LoVo (cell line): ENCODE measurements at places on chromosomes 2 and 18.
A peak's percentile ranks its signal among the peaks of the same experiment; 100 is the strongest.

DNA sequence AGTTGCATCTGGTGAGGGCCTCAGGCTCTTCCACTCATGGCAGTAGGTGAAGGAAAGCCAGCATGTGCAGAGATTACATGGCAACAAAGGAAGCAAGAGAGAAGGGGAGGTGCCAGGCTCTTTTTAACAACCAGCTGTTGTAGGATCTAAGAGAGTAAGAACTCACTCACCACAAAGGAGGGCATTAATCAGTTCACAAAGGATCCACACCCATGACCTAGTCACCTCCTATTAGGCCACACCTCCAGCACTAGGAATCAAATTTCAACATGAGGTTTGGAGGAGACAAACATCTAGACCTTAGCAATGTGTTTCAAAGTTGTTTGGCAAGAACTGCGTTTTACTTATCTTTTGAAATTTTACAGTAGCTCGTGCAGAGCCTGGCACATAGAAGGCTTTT is 20.5 kb upstream of the REG3A start:
- DNase-seq, result no peak

GRCh38 chr2:148529745-148530144 is 114.8 kb upstream of the EPC2 start:
- no peak for DNase-seq

DNA sequence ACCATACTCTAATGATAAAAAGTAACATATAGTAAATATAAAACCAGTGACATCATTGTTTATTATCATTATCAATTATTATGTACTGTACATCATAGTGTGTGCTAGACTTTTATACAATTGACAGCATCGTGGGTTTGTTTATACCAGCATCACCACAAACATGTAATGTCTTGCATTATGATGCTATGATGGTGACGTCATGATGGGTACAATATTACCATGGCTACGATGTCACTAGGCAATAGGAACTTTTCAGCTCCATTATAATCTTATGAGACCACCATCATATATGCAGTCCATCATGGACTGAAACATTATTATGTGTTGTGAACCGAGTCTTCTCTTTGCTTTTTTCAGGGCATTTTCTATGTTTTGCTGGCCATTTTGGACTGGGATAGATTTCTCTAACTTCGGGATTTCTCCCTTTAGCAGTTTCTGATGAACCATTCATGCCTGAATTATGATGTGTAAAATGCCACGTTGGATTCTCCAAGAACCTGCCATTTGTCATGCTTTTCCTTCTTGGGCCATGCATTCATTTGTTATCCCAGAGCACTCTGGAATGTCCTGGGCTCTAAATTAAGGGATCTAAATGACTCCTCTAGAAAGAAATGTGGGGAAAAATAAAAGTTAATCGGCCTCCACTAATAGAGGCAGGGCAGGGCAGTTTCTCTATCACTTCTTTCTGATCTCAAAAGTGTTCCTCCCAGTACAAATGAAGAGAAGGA is 325.6 kb upstream of the TNP1 start:
- DNase-seq, result no peak

DNA sequence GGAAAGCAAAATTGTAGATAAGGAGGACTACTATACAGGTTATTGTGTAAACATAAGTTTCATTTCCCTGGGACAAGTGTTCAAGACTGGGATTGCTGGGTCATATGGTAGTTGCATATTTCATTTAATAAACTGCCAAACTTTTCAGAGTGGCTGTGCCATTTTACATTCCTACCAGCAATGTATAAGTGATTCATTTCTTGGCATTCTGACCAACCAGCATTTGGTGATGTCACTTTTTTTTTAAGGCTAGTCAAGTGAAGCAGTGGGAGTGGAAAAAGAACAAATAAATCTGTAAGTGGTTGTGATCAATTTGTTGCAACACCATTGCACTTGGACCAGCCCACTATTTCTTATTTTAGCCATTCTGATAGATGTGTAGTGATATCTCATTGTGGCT is 5.2 kb upstream of the CHCHD5 start:
- DNase-seq, result peak; percentile 9

GRCh38 chr2:147025646-147026585 is 818.9 kb upstream of the ACVR2A start:
- no peak for DNase-seq

GRCh38 chr2:104388296-104388695 is 465.6 kb upstream of the POU3F3 start:
- no peak for DNase-seq

DNA sequence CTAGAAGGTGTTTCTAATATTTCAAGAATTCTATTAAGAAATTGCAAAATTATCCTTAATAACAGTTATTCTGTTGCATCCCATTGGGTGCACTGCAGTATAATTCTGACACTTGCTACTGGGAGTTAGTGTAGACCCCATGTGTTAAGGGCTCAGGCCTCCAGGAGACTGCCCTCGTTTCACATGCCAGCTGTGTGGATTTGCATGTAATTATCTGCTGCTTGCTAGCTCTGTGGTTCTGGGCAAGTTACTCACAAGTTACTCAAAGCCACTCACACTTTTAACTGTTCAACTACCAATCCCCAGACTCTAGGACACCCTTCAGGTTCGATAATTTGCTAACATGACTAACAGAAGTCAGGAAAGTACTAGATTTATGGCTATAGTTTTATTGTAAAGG is 38.6 kb downstream of the ST6GAL2 start:
- DNase-seq, result no peak

DNA sequence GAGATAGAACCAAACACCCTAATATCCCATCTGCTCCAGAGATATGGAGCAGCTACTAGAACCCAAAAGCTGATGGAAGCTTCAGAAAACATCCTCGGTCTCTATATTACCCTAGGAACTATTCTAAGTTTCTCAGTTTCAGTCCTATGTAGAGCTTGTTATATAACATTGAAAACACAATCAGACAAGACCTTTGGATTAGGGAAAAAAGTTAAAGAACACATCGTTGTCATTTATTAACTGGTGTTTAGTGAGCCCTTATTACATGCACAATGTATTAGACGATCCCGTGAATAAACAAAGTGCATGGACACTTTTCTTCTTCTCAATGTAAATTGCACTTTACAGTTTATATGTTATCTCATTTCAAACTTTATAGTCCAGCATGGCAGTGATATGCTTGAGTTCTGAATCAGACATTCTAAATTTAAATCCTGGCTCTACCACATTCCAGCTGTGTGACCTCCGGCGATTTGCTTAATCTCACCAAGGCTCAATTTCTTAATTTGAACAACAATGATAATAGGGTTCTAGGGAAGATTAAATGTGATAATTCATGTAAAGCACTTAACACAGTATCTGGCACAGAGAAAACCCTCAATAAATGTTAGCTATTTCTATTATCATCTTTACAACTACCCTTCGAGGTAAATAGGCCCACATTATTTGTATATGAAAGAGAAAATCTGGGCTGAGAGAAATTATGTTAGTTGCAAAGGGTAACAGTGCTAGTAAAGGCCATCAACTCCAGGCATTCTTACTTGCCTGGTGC is 83.6 kb upstream of the PIK3C3 start:
- DNase-seq, result no peak

DNA sequence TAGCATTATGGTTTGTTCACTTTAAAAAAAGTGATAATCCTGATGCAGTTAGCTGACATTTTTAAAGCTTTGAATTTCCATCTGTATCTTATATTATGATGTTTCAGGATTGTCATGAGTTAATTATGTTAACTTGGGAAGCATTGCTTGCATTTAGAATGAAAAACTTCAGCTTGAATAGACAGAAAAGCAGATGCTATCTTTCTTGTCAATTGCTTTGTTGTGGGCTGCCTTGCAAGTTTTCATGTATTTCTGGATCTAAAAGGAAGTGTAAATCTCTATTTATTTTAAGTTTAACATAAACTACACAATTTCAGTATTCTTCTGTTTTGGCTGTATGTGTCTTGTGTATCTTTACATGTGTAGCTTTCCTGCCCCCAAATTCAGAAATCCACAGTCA is 479.5 kb downstream of the ARHGAP15 start:
- DNase-seq, result no peak

- DNase-seq, result no peak
These were observed 13.0 kb downstream of the AMER3 start for GRCh38 chr2:130768191-130768855.

DNA sequence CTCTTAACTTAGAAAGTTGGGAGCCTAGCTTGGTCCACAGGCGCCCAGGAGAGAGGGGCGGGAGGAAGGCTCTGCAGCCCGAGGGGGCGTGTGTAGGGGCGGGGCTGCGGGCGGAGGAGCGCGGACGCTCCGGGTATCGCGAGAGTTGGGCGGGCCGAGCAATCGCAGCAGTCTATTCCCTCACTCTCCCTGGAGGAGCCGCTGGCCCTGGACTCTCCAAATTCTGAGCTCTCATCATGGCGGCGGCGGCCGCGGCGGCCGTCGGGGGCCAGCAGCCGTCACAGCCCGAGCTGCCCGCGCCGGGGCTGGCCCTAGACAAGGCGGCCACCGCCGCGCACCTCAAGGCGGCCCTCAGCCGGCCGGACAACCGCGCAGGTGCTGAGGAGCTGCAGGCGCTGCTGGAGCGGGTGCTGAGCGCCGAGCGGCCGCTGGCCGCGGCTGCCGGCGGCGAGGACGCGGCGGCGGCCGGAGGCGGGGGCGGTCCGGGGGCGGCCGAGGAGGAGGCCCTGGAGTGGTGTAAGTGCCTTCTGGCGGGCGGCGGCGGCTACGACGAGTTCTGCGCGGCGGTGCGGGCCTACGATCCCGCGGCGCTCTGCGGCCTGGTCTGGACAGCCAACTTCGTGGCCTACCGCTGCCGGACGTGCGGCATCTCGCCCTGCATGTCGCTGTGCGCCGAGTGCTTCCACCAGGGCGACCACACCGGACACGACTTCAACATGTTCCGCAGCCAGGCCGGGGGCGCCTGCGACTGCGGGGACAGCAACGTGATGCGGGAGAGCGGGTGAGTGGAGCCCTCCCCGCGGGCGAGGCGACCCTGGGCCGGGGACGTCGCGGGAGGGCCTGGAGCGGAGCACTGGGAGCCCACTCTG is at the start of gene UBR3:
UBR3 (plus strand) TSS at position 183 of the 869 bp plus-strand sequence; CDS start at position 237, 54 bp downstream.
- DNase-seq, result peak; percentile 95

DNA sequence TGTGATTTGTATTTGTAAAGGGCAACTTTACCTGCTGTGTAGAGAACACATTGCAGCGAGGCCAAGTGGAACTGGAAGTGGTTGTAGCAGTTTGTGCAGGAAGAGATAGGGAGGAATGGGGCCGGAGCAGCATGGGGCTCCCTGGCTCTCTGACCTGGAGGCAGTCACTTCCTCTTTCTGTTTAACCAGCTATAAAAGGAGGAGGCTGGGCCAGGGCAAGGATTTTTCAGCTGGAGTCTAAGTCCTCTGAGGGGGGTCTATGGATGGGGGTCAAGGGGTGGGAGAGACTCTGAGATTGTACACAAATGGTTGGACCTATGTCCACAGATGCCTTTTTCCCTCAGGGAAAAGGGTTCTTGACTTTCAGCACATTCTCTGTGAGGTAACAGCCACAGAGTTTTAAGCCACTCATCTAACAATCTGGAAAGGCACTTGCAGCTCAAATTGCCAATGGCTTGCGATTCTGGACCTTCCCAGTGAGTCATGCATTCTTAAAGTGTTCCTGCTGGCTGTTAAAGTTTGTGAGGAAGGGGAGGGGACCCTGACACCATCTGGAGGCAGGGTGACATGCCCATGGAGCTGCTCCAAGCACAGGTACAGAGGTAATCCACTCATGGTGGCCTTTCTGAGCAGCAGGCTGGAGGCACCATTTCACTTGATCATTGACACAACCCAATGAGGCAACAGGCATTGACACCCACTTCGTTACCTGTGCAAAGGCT is 347.0 kb downstream of the CYRIA start:
- no peak for DNase-seq

DNA sequence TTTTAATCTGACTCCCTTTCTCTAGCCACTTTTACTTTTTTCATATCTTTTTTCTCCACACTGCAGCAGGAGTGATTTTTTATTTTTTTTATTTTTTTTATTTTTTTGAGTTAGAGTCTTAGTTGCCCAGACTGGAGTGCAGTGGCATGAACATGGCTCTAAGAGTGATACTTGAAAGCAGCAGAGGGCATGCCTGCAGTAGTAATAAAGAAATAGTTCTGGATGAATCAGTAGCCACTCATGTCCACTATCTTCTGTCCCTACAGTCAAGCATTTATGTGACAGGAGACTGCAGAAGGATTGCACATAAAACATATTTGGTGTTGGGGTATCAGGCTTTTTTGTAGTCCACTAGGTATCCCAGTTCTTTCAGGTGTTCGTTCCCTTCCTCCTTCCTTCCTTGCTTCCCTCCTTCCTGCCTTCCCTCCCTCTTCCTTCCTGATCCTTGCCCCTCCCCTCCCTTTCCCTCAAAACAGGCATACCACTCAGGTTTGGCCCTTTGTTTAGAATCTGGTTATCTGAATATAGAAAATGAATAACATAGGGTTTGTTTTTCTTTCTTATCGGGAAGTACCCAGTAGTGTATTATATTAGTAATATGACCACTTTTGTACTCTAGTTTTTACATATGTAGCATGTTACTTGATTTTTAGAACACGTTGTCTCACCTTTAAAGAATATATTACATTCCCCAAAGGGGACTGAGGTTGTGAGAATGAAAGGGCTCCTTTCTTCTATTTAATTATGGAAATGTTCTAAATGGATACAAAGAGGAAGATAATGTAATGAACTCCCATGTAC is 23.5 kb downstream of the MIB1 start:
- DNase-seq, result no peak

- no peak for DNase-seq
These were observed 133.7 kb upstream of the COPS8 start for GRCh38 chr2:236951830-236952475.

GRCh38 chr2:191705084-191705483 is 27.1 kb downstream of the NABP1 start:
- DNase-seq, result no peak

- no peak for DNase-seq
These were observed 117.6 kb upstream of the DAPL1 start for GRCh38 chr2:158677542-158677941.

- DNase-seq, result no peak
These were observed 1.3 kb downstream of the GAL3ST2 start for GRCh38 chr2:241777686-241778627.

- DNase-seq, result no peak
These were observed 65.8 kb downstream of the RTN4 start for GRCh38 chr2:54984476-54984875.
